KG1 (cell line): ENCODE measurements at places on chromosomes 7 and 10.

DNA sequence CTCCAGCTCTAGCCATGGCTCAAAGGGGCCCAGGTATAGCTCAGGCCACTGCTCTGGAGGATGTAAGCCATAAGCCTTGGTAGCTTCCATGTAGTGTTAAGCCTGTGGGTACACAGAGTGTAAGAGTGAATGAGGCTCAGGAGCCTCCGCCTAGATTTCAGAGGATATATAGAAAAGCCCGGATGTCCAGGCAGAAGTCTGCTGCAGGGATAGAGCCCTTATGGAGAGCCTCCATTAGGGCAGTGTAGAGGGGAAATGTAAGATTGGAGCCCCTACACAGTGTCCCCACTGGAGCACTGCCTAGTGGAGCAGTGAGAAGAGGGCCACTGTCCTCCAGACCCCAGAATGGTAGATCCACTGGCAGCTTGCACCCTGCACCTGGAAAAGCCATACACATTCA is 240.8 kb upstream of the KLF14 start:
- no peak for DNase-seq

GRCh38 chr10:34206935-34207268 is 608.2 kb downstream of the PARD3 start:
- DNase-seq = no peak

- no peak for DNase-seq
Observed at GRCh38 chr7:24216576-24217125, 67.3 kb upstream of the NPY start.

- DNase-seq = no peak
Observed at GRCh38 chr7:111290982-111291381, 200.1 kb downstream of the LRRN3 start.

GRCh38 chr10:17548162-17548561 is 69.0 kb downstream of the HACD1 start:
- no peak for DNase-seq

DNA sequence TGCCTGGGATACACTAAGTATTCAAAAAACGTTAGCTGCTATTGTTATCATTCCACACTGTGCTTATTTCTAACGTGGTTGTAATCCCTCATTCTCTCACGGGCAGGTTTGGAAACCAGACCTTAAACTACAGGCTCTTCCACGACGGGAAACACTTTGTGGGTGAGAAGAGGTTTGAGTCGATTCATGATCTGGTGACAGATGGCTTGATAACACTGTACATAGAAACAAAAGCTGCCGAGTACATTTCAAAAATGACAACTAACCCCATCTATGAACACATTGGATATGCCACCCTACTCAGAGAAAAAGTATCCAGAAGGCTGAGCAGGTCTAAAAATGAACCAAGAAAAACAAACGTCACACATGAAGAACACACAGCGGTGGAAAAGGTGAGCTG is 163.2 kb upstream of the PRR15 start:
- DNase-seq = no peak

DNA sequence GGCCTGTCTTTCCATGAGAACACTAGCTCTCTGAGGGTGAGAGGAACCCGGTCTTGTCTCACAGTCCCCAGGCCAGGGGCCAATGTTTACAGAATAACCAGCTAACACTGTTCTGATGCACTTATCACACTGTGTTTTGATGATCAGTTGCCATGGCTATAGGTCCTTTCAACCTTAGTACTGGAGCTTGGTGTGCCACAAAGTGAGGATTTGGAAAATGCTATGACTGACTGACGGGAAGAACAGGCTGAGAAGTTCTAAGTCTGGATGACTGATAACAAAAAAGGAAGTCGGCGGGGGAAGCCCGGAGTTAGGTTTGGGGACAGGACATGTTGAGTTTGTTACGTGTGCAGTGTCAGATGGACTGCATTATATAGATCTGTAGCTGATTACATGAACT is 141.8 kb downstream of the CTTNBP2 start:
- no peak for DNase-seq

GRCh38 chr7:92075455-92076158 is 58.7 kb downstream of the CYP51A1 start:
- DNase-seq = no peak

DNA sequence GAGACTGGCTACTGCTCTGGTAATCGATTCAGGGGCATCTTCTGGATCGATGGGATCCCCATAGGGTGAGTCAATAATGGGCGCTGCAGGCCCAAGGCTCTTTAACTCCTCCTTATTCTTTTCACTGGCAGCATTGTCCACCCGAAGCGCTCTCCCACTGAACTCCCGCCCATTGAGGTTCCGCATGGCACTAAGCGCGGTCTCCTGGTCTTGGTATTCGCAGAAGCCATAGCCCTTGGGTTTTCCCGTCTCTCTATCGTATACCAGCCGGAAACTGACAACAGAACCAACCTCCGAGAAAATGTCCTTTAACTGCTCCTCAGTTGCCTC is 285 bp downstream of the CSTF2T start:
- no peak for DNase-seq

DNA sequence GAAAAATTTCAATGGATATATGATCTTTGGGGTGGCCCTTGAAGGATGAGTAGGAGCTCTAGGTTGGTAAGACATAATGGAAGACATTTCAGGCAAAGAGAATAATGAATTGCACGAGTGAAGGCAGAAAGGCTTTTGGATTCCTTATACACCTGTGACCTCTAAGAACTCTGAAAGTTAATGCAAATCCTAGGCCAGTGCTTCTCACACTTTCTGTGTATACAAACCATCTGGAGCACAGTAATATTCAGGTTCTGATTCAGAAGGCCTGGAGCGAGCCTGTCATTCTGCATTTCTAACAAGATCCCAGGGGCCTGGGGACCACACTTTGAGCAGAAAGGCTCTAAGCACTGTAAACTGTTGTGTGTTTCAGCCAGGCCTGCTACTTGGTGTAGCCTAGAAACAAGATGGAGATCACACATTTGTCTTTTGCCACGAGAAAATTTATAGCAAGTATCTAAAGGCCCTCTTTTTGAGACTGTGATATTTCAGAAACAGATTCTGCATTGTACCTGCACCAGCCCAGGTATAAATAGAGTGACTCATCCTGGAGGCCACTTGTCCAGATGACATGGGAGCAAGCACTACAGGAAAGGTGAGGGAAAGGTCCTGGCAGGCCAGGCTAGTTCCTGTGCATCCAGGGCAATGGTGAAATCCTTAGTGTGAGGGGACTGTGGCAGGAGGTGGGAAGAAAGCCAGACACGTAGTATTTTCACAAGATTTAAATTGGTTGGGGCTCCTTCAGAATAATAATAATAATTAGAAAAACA is 24.4 kb downstream of the MRPS33 start:
- DNase-seq = no peak

DNA sequence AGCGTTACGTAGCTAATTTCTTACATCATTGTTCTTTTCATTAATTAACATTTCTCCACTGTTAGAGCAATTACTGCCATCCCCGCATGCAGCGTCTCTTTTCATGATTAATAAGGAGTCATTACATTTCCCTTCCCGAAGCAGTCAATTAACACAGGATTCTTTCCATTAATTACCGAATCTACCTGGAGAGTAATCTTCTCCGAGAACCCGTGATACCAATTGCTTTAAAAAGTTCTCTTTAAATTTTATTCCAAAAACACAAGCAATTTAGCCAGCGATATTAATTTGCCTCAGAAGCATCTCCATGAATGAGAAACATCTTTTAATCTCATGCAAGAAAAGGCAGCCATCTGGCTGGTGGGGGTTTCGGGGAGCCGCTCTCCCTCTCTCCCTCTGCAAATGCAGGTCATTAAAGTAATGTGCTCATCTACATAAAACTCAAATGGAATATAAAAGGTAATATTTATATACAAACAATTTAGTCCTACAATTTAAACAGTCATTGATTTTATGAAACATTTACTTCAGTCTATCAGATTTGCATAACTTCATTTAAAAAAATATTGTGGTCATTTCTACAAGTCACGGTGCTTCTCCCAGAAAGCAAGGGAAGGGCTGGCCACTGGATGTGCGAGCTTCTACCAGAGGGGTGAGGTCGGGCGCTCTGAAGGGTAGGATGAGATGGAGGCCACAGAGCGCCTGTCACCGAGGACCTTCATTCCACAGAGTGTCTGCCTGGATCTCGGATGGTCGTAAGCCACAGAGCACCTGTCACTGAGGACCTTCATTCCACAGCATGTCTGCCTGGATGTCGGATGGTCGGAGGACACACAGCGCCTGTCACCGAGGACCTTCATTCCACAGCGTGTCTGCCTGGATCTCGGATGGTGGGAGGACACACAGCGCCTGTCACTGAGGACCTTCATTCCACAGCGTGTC is 145.0 kb downstream of the WDR37 start:
- DNase-seq = no peak

DNA sequence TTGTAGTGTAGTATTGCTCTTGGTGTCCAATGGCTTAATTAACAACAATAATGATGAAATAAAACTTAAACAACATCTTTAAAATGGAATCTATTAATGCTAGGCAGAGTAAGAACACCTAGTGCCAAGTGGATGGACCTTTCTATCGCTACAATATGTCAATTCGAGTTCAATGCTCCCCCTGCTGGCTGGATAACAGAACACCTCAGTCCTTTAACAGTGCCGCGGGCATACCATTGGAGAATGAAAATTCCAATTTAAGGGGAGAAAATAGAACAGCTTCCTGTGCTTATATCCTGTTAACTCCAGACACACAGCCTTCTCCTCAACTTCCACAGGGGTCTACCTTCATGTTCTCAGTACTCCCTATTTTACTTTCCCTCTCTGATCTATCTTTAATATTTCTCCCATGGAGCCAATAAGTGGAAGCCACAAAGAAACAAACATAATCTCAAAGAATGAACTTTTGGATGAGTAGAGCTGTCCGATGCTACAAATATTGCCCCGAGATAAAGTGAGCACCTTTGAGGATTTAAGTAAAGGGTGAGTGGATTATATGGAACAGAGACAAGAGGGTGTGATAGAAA is 41.4 kb downstream of the COL1A2 start:
- peak; percentile 58 for DNase-seq

DNA sequence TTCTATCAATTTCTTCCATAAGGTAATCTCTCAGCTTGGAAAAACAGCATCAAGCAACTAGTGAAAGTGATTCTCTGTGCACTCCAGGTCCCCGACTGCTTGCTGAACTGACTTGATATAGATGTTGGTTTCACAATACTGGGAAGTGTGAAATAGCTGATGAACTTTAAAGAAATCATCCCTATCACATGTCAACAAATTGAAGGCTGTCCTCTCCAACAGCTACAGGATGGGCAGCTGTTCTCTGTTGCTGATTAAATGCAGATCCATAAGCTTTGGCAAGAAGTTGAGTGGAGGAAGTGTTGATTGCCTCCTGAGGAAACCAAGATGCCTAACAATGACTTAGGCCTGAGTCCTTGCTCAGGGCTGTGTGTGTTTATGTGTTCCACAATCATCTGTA is 130.4 kb upstream of the GDF10 start:
- no peak for DNase-seq

DNA sequence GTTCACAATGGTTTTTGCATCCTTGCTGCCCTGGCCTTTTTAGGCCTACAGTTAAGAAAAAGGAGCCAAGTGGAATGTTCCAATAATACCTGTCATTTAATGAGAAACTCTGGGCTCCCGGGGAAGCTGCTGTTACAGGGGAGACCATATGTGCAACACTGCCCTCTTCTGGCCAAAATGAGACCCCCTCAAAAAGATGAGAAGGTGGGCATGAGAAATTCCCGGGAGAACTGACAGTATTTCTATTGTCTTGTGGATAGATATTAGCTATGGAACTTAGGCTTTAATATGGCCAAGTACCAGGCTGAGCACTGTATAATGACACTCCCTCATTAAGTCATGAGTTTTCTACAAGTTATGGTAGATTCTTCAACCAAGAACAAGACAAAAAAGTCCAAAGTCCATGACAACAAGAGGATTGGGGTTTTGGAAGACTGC is 99.4 kb downstream of the CCDC3 start:
- DNase-seq = peak; percentile 17

DNA sequence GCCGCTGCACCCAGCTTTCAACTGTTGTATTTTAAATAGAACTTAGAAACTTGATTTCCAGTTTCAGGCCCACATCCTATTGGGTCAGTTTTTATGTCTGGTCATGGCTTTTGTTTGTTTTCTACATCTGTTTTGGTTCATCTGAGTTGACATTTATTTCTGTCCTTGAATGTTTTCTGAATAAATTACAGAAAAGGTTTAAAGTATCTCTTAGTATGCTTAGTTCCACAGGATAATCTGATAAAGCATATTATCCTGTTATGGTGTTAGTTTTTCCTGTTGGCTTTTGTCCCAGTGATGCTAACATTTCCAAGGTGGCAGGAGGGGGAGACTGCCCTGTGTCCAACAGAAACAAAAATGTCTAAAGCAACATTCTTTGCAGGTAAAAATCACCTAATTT is 733.2 kb downstream of the INHBA start:
- DNase-seq = no peak

DNA sequence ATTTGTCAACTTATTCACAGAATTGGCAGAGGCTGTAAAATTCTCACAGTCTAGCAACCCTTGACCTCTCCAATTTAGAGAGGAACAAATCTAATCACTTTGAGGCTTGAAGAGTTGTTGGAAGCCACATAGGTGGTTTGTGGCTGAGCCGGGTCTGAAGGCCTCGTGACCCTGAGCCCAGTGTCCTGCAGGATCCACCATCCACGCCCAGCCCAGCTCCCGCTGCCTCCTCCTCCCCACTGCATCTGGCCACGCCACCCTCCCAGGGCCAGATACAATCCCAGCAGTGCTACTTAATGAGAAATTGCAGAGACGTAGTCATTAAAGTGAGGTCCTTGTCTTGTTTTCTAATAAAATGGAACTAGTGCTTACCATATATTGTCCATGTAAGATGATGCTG is 81.4 kb upstream of the SHH start:
- DNase-seq = no peak

- DNase-seq = no peak
Observed at GRCh38 chr10:78390051-78390450, 356.4 kb downstream of the RPS24 start.

DNA sequence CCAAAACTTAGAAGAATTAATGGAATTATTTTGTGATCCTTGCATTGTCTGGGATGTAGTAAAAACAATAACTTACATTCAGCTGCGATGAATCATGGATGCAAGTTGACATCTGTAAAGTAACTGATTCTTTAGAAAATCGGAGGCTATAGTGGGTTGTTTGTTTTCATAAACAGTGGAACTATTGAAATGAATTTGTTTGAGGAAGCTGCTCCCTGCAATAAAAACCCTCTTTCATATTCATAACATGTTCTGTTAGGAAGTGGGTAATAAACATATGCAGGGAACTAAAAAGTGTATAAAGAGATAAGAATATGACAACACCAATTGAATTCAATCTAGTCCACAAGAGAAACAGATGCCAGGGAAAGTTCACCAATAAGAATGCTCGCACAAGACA is 53.6 kb downstream of the AGMO start:
- no peak for DNase-seq
